ENCODE measurements at places on chromosomes 7 and 10.

GRCh38 chr7:16026253-16027020 is 340.0 kb upstream of the MEOX2 start:
- DNase-seq, result no peak

DNA sequence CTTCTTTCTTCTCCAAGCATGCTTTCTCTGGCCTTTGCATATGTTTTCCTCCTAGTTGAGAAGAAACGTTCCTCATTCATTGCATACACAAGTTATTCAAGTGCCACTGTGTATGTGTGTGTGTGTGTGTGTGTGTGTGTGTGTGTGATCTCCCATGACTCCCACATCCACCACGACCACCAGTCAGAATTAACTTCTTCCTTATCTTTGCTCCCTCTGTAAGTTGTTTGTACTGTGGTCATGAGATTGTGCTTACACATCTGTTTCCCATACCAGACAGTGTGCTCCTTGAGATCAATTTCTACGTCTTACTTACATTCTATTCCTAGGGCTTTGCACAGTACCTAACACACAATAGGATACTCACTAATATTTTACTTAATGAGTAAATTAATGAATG is 22.4 kb upstream of the FAM13C start:
- no peak for DNase-seq

- no peak for DNase-seq
Measured at GRCh38 chr7:52209614-52210013, 825.8 kb upstream of the POM121L12 start.

DNA sequence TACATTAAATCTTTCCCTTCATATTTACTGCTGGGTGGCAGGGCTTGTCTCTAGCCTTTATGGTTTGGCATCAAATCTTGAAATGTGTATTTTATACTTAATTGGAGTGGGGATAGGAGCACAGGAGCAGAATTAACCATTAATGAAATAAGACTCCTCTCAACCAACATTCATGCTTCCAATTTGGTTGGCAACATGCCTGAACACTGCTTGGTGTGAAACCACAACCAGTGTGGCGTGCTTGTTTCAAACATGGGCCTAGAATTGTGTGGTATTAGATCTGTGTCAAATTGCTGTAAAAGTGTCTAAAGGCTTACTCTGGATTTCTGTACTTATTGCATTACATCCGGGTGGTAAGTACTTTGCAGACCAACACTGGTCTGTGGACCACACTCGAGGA is 25.1 kb upstream of the VPS41 start:
- no peak for DNase-seq

- DNase-seq, result peak; percentile 35
Measured at GRCh38 chr7:23072048-23072447, 33.5 kb upstream of the KLHL7 start.

DNA sequence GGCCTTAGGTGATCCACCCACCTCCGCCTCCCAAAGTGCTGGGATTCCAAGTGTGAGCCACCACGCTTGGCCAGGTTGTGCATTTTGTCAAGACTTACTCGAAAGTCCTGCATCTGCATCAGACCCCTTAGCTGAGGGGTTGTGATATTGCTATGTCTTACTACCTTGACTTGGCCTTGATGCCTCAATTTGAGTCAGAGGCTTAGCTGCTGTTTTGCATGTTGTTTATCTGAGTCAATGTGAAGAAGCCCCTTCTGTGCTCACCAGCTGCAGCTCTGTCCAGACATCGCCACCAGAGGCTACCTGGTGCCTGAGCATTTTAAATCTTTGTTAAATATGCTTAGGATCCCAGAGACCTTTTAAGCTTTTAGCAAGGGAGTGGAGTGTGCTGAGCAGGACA is 18.1 kb downstream of the UBE2D4 start:
- DNase-seq, result no peak

- no peak for DNase-seq
Measured at GRCh38 chr7:37107047-37107750, 341.5 kb downstream of the ELMO1 start.

DNA sequence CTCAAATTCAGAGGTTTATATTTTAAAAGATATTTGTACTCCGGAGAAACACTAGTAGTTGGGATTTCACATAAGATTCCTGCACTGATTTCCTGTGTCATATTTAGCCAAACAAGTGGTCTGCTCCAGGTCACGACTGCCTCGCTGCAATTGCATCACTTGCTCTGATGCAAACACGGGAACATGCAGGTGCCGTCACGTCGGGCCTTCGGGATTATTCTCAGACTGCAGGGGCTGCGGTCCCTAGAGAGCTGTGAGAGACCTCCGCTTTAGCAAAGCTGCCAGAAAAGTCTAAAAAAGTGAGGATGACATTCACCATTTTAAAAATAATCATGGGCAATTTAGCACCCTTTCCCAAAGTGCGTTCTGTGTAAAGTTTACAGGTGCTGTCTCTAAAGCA is 93.5 kb upstream of the DDC start:
- DNase-seq, result no peak

- DNase-seq, result peak; percentile 82
Measured at GRCh38 chr10:117165538-117166417, 27.7 kb upstream of the VAX1 start.

GRCh38 chr10:129373718-129374117 is 93.3 kb upstream of the MGMT start:
- DNase-seq, result no peak
